ENCODE measurements at places on chromosomes 13 and 19.

DNA sequence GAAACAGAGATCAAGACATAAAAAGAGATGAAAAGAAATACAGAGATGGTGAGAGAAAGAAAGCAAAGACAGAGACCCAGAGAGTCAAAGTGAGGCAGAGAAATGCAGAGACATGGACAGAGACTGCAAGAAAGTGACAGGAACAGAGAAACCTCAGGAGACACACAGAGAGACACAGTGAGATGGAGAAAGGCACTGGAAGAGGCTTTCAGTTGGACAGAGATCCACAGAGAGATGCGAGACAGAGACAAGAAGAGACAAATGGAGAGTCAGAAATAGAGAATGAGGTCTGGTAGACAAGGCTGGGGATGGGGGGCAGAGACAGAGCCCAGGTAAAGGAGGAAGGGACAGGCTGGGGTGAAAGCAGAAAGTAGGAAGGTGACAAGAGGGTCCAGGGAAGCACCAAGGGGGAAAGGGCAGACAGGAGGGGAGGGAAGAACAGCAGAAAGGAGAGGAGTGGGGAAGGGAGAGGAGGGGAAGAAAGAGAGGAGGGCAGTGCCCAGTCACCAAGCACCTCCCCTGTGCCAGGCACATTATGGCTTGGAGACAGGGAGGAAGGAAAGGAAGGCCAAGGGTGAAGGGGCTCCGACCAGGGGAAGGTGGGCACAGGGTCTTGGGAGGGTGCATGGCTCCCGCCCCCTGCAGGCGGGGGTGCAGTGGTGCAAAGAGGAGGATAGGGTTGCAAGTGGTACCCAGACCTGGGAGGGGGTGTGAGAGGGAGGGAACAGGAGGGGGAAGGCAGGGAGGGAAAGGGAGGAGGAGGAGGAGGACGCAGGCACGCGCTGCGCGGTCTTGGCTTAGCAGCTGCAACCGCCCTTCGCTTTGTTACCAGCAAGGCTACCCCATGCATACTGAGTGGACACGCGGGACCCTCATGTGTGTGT, 38.4 kb downstream of the DEDD2 start:
- DNase-seq, result peak; percentile 8

DNA sequence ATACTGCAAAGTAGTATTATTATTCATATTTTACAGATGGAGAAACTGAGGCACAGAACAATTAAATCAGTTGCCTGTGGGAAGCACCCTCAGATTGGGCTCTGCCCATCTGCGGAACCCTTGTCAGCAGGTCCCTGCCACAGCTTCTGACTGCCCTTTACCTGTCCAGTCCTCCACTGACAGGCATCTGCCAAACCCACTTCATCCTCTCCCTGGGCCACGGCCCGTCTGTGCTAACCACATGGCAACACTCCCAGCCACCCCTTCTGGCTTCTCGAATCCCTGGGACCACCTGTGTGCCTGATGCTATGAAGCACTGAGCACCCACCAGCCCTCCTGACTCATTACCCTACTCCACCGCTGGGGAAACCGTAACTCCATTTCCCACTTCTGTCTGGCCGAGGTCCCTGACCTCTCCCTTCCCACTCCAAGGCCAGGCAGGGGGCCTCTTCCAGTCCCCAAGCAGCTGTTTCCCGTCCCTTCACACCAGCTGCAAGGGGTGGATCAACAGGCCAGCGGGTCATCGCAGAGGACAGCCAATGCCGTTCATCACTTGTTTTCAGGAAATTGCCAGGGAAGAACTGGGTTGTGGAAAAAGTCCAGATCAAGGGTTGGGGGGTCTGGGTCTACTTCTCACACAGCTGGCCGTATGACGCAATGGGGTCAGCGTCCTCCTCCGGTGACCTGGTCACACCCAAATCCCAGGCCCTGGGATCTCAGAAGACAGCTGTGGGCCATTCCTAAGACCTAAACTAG, 2.5 kb downstream of the KANK3 start:
- DNase-seq, result no peak

DNA sequence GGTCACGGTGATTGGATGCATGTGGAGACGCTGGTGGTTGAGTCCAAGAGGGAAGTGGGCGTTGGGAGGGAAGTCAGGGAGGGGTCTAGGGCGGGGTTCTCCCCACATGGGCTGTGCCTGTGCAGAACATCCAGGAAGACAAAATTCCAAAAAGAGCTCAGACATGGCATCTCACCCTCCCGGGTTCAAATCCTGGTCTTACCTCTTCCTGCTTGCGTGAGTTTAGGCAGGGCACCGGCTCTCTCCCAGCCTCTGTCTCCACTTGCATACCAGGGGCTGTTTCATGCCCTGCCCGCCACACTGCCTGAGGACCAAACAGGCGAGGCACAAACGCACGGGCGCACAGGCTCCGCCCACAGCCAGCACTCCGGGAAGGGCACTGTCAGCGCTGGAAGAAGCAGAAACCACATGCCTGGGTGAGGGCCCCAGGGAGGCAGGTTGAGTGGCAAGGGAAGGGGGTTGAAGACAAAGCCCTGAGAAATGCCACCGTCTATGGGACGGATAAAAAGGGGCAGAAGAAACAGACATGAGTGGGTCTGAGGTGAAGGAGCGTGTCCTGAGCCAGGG, 123.6 kb upstream of the SOX1 start:
- DNase-seq, result no peak

GRCh38 chr19:35274323-35274722, 5.6 kb downstream of the USF2 start:
- DNase-seq, result no peak

DNA sequence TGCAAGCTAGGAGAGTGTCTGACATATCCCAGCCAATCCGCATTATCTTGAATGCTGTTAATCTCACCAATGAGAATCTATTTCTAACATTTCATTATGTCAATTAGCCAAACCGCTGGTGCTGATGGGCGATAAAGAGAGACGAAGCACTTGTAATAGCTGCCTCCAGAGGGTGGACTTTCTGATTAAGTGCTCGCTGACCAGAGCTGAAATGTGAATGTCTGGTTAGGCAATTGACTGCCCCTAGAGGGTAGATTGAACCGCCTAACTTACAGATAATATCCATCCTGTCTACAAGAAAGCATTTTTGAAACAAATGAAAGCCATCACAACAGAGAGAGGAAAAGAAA, 552 bp upstream of the GRWD1 start:
- peak; percentile 90 for DNase-seq

GRCh38 chr13:19993024-19993423, 34.5 kb downstream of the ZMYM2 start:
- DNase-seq, result no peak

- DNase-seq, result no peak
Observed at GRCh38 chr13:94313321-94313910, 166.1 kb downstream of the DCT start.

DNA sequence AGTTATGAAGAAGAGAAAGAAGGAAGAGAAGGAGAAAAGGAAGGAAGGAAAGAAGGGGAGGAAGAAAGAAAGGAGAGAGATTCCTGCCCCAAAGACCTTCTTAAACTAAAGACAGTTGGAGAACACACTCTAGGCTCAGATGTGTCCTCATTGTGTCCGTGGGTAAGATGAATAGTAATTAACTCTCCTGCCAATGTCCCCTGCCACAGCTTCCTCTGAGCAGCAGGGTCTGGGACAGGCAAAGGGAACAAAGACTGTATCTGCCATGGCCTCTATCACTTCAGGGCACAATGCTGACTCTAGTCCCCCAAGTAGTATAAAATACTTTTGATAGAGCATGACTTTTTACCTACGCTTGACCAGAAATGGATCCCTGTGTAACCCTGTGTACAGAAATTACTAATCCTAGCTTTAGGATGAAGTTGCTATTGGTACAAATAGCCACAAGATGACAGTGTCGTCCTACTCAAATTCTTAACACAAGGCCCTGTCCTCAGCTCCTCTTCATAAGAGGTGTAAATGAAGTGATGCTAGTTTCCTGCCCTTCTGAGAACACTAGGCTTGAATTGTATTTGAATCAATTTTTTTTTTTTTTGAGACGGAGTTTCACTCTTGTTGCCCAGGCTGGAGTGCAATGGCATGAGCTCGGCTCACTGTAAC, 186.2 kb upstream of the GPR12 start:
- peak; percentile 85 for DNase-seq

GRCh38 chr19:23558541-23558940, 128.5 kb downstream of the ZNF675 start:
- DNase-seq, result no peak

DNA sequence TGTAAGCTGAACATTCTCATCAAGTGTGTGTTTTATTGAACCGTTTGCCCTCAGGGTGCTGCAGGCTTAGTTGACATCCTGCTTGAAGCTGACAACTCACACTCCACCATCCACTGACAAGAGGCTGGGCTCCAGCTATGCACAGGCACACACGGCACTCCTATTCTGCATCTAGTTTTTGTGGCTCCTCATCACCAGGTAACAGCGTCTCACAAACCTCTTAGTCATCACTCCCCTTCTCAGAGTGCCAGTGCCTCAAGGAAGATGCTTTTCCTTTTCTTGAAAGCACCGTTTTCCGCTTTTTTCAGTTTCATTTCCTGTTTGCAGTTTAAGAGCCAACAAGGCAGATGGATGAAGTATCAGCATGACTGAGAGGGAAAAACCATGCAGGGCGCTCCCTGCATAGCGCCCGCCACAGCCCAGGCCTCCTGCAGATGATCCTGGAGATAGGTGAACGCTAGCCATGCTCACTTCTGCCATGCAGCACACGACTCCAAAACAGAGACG, 491.2 kb downstream of the COG6 start:
- no peak for DNase-seq

DNA sequence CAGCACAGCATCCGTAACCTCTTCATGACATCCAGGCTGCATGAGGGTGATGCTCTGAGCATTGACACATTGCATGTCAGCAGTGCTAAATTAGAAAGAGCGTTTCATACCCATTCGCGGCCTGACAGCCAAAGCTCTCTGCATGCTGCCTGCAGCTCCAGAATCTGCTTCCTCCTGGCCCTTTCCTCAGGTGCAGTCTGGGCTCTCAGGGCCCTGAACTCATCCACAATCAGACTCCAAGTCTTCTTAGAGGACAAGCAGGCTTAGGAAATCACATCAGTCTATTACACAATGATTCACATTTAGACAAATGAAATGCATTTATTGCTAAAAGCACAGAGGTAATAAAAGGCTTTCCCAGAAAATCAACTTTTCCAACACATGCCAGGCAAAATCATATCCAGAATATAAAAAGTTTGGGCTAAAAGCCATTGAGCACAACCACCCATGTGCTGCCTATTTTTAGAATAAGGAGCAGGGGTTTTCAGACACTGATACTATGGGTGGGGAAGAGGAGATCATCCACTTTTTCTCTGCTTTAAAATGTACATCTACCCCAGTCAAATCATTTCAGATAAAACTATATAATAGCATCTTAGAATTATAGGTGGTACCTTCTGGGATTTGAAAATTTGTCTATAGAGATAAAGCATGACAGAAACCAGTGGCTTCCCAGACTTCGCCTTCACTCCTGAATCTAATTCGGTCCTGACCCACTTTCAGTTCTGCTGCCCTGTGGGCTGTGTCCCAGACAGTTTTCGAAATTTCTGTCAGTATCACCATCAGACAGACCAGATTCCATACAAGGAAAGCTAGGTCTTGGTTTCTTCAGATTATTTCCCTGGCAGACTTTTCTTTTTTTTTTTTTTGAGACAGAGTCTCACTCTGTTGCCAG, 109.3 kb downstream of the COL4A2 start:
- no peak for DNase-seq

DNA sequence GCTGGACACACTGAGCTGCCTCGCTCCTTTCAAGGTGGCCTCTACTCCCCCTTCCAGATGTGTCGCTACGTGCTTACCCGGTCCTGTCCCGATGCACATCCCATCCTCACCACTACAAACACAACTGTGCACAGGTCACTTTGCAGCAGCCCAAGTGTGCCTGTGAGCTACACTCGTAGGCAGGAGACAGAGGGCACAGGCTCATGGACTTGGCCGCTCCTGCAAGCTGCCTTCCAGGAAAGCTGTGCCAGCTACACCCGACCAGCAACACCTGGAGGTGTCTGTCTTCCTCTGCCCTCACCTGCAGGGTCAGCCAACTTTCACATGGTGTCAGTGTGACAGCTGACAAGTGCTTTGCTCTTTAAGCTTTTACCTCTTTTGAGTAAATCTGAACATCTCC, 15.4 kb downstream of the CARS2 start:
- no peak for DNase-seq

- DNase-seq, result no peak
Observed at GRCh38 chr13:47190696-47191305, 293.9 kb upstream of the HTR2A start.

GRCh38 chr13:84834201-84834600, 951.9 kb upstream of the SLITRK1 start:
- DNase-seq, result no peak

Data from NCI-H1694 treated with DMSO at 0.1 percent for 48 hours (cell line).